NCI-H82 (cell line): ENCODE measurements at places on chromosomes 3 and 15.

- no peak for DNase-seq
These were observed 41.0 kb upstream of the ZNF280D start for GRCh38 chr15:56774356-56774755.

GRCh38 chr15:30929064-30929669 is 25.5 kb downstream of the FAN1 start:
- peak; percentile 9 for DNase-seq

DNA sequence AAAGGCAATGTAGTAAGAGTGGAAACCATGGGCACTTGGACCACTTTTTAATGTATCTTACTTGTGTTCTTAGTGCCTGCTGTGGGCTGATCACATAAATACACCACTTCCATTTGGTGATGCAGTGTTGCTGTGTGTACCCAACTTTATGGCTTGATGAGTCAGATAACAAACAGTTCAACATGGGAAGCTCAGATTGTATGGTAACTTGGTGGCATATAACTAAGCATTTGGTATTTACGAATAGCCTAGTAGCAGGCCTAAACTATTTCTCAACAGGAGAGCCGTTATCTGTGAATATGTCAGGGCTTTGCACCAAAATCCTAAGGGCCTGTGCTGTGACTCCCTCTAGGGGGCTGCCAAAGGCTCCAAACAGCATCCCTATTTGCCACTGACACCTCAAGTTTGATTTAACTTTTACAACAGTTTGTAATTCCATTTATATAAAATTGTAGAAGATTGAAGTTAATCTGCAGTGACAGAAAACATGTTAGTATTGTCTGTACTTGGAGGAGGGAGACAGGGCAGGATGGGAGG is 640.4 kb upstream of the CADM2 start:
- DNase-seq = no peak

DNA sequence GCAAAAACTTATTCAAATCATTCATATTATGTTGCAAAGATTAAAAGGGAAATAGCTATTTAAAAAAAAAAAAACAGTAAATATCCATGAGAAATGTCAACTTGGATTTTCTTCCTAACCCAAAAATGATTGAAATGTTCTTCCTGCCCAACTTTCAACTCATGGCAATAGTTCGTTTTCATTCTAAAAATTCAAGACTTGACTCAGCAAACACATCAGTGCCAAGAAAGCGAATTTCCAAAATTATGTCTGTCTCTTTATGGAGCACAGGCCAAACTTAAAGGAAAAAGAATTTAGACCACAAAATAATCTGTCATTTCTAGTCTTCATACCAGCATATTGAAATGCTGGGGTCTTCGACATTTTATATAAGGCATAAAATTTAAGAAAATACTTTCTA is 63.7 kb downstream of the MAGI1 start:
- DNase-seq = no peak
